ENCODE measurements at places on chromosomes 4 and X.

DNA sequence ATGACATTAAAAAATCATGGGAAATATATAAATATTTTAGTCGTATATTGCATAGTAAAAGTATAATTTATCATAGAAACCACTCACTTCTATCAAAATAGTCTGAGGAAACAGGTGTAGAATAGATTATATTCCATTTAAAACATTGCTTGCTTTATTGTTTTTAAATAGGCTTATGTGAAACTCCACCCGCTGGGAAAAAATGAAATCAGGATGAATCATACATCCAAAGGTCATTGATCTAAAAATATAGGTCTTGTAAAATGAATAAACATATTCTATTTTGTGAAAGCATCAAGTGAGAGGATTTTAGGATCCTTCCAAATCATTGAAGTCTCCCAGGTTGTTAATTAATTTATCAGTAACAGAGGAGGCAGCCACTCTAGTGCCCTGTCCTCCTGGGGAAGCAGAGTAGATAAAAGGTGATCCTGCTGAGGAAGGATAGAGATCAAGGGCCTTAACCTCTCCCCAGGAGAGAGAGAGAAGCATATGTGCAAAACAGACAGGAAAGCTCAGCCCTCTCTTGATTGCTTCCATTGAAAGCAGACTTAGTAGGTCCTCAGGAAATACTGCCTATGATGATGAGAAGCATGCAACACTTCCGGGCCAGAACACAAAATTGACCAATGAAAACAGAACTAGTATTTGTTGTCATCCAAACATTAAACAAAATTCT lies 96.8 kb upstream of the MAP9 start:
- DNase-seq: no peak

- no peak for DNase-seq
Observed at GRCh38 chr4:183430317-183430993, 14.0 kb upstream of the CDKN2AIP start.

GRCh38 chr4:119728692-119729593 lies 100.3 kb upstream of the PDE5A start:
- DNase-seq: no peak

- no peak for DNase-seq
Observed at GRCh38 chrX:40088299-40088625, 9.5 kb downstream of the BCOR start.

GRCh38 chr4:138275963-138276621 lies 33.9 kb upstream of the SLC7A11 start:
- no peak for DNase-seq

GRCh38 chrX:68190799-68191198 lies 242.5 kb downstream of the OPHN1 start:
- no peak for DNase-seq

- DNase-seq: no peak
Observed at GRCh38 chr4:79362626-79363025, 36.8 kb upstream of the NAA11 start.

- no peak for DNase-seq
Observed at GRCh38 chrX:14915596-14915995, 42.4 kb downstream of the MOSPD2 start.

DNA sequence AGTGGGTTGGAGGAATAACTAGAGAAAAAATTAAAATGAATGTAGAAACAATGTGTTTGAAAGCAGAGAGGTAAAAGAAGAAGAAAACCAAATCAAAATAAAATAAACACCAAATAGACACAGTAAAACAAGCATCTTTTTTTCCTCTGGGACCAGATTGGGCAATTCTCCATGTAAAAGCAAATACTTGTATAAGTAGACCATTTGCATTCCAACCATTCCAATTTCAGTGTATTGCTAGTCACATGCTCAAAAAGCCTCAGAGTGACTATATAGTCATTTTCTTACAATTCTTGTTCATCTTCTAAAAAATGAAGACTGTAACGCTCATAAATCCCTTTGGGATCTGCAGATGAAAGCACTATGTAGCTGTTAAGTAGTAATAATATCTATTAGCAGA lies 969.5 kb downstream of the PCDH18 start:
- no peak for DNase-seq

- no peak for DNase-seq
Observed at GRCh38 chr4:86506591-86506990, 87.5 kb upstream of the PTPN13 start.

DNA sequence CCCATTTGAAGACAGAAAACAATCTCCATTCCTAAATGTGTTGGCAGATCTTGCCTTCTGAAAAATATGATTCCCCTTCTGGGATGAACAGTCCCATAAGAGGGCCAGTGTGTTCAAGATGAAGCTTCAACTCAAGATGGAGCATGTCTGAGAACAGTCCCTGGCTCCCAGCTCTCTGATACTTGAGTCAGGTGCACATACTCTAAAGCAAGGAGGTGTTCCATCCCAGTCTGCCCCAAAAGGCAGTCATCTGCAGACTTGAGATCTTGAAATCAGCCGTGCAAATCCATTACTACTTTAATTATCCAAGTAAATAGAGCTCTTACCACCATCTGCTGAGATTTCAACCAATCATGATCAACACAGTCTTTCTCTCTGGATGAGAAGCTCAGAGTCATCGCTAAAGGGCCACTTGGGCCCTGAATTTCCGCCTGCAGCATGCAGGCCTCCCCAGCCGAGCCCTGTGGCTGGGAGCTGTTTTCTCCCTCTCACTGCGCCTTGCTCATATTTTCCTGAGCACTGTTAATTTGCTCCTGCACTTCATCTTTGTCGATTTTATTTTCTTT lies 22.2 kb downstream of the CCDC149 start:
- no peak for DNase-seq

GRCh38 chr4:169377367-169377766 lies 106.6 kb upstream of the SH3RF1 start:
- no peak for DNase-seq

GRCh38 chr4:1737666-1738065 lies 16.3 kb downstream of the TACC3 start:
- DNase-seq: no peak

DNA sequence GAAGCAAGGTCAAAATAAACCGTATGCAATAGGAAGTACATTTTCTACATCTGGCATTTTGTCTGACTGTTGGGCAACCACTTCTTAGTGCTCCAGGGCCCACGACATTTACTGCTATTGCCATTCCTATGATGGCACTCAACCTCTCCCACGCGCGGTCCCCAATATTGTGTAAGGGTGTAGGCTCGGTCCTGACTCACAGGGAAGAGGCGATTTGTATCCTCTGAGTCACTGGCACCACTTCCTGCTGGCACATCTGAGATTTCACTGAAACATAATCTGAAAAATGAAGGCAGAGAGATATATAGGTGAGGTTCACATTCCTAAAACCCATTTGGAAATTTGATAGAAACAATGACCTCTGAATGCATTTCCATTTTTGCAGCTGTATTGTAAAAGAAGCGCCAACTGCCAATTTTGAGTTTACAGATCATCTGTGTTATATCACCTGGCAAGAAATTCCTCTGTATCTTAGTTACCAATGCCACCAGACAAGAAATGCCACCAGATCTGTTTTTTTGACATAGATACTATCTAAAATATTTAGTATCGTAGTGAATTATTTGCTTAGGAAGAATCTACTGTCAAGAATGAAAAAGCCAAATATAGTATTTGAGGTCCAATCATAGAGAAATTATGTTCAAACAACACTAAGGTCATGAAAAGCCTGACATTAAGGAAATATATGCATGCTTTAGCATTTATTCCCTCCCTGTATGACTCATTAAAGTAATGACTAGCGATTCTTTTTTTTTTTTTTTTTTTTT lies 9.8 kb downstream of the EREG start:
- no peak for DNase-seq

DNA sequence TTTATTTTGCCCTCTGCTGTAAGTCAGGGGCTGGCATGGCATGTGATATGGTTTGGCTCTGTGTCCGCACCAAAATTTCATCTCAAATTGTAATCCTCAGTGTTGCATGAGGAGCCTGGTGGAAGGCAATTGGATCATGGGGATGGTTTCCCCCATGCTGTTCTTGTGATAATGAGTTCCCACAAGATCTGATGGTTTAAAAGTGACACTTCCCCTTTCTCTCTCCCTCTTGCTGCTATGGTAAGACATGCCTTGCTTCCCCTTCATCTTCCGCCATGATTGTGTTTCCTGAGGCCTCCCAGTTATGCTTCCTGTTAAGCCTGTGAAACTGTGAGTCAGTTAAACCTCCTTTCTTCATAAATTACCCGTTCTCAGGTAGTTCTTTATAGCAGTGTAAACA lies 72.0 kb upstream of the MSX1 start:
- DNase-seq: no peak

DNA sequence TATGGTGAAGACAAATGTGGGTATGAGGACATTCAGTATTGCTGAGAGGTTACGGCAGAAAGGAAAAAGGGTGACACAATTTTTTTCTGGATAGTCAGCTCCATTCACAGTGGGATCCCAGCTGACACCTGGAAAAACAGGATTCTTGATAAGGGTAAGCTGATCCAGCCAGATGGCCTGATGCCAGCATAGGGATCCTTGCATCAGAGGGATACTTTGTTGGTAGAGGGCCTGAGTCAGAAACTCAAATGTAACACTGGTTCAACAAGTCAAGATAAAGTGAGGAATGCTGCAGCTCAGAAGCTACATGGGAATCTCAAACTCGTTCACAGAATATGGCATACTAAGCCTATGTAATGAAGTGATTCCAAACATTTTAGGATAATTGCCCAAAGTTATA lies 726.7 kb downstream of the C4orf33 start:
- no peak for DNase-seq

GRCh38 chr4:89906777-89907521 lies 12.3 kb downstream of the MMRN1 start:
- DNase-seq: no peak

DNA sequence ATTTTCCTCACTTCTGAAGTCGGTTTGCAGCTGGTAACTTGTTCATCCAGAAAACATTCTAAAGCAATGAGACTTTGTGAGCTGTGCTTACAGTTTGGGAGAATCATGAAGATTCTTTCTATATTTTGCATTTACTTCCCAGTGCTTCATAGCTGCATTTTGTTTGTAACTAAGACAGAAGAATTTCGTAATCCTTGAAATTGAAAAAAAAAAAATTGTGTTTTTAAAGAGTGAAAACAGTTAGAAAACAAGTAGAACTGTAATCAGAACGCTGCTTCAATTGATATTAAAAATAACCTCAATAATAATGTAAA lies 392.4 kb downstream of the UNC5C start:
- no peak for DNase-seq

- no peak for DNase-seq
Observed at GRCh38 chr4:62023633-62024032, 823.5 kb downstream of the ADGRL3 start.

GRCh38 chr4:146310319-146311021 lies 96.1 kb downstream of the REELD1 start:
- no peak for DNase-seq

DNA sequence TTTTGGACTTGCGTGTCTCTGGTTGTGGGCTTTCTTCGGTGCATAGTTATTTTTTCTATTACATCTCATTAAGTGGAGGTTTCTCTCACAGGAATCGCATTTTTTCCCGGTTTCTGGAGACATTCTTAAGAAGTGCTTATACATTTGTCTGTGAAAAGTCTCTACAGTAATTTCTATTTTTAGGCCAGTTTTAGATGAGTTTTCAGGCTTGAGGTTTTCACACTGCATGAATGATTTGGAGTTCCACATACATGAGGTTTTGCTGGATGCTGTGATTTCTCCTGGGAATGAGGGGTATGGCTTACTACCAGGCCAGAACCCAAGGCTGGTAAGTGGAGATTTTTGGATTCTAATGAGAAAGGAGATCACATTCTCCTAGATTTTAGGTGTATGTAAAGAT lies 422.6 kb upstream of the SLIT2 start:
- no peak for DNase-seq

GRCh38 chr4:1405636-1406393 lies 427 bp downstream of the NKX1-1 start:
- no peak for DNase-seq

DNA sequence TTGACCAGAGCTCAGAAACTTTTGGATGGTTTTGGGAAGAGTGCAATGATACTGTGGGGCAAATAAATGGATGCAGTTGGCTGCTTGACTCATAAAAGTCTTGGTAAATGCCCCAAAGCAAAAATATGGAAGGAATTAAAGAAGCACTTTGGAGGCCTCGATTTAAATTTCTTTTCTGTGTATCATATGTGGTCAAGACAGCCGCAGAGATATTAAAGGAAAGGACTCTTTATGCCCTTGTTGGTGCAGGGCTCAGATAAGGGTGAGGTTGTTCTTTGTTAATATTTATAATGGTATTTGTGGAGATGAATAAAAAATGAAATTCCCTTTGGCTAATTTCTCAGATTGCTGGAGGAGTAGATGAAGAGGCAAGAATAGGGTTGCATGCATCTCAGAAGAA lies 90.2 kb downstream of the NHS start:
- no peak for DNase-seq

Measured in activated CD4-positive, alpha-beta T cell treated with anti-CD3 and anti-CD28 coated beads, Interleukin-2, amount 50 U/mL, for 4 hours (primary cell).